ENCODE measurements at places on chromosomes 16 and 17.
A peak's percentile ranks its signal among the peaks of the same experiment; 100 is the strongest.

- no peak for DNase-seq
Observed at GRCh38 chr17:18949566-18949965, 2.4 kb upstream of the SLC5A10 start.

GRCh38 chr16:9330095-9330494 is 238.7 kb downstream of the HAPSTR1 start:
- DNase-seq = no peak

GRCh38 chr16:17177242-17177958 is 293.4 kb downstream of the XYLT1 start:
- DNase-seq = no peak

DNA sequence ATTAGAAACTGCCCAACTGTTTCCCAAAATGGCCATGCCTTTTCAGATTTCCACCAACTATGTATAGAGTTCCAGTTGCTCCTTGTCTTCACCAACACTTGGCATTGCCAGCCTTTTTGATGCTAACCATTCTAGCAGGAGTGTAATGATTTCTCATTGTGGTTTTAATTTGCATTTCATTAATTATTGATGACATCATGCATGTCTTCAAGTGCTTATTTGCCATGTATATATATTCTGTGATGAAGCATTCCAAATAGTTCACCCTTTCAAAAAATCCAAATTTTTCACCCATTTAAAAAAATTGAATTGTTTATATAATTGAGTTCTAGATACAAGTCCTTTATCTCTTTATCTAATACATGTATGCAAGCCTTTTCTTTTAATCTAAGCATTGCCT is 245.9 kb upstream of the TNRC6C start:
- no peak for DNase-seq

GRCh38 chr16:46718214-46718613 is 28.8 kb downstream of the ORC6 start:
- no peak for DNase-seq

- DNase-seq = no peak
Observed at GRCh38 chr17:83190601-83191387, 111.4 kb downstream of the METRNL start.

DNA sequence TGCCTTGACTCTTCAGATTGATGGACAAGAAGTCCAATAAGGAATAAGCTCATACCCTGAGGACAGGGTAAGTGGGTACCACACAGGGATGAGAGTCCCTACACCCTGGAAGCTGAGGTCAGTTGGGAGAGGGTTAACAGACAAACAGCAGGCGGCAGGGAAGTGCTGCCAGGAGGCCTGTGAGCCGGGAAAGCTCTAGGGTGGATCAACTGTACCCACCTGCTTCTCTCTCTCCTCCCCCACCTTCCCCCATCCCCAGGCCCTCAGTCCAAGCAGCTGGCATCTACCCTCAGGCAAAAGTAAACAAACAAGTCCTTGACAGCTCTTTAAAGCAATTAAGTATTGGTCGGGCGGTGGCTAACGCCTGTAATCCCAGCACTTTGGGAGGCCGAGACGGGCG is 20.7 kb upstream of the MYLK3 start:
- no peak for DNase-seq

DNA sequence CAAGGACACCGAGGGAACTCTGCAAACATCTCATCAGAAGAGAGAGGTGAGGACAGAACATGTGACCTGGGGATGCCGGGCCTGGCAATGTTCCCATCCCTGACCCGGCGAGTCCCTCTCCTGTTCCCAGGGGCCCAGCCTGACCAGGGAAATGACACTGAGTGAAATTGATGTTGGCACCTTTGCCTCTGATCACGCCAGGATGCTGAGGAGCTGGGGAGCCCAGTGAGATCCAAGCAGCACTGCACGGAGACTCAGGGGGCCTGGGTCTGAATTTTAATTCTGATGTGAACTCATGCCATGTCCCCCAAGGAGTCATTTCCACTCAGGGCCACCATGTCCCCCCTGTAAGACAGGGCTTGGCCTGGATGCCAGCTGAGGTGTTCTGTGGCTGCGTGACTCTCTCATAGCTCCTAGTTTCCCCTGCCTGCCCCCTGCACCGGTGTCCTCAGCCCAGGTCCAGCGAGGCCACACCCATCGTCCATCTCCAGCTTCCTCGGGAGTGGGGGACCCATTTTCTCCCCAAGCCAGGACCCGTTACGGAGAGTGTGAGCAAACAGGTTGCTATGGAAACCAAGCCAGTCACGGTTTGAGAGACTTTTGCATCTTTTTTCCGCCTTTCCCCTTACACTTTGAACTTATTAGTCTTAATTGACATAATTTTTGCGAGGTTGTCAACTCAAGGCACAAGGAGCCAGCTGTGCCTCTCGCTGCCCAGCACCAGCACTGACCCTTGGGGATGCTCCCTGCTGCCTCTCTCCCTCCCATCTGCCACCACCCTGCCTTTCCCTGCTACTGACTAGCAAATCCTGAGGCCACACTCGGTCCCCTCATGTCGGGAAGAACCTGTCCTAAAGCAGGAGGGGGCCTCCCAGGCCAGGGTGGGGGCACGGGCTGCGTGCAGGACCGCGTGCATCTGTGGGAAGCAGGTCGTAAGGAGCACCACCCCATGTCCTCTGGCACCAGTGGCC is 150.0 kb downstream of the SDK2 start:
- DNase-seq = no peak

GRCh38 chr17:55072898-55073297 is 104.3 kb downstream of the STXBP4 start:
- DNase-seq = no peak

DNA sequence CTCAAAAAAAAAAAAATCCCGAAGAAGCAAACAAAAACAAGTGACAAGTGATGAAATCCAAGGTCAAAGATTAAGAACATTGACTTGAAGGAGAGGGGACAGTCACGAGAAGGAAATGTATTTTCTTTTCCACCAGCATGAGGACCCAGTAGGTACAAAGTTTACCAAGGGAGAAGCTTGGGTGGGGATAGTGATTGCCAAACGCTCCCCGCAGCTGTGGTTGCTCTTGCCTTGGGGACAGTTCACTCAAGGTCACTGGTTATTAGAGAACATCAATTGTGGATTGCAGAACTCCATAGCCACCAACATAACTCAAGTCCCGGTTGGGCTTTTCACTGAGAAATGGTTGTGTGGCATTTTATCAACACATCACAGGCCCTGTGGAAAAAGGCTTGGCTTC is 27.0 kb downstream of the RSL1D1 start:
- no peak for DNase-seq

DNA sequence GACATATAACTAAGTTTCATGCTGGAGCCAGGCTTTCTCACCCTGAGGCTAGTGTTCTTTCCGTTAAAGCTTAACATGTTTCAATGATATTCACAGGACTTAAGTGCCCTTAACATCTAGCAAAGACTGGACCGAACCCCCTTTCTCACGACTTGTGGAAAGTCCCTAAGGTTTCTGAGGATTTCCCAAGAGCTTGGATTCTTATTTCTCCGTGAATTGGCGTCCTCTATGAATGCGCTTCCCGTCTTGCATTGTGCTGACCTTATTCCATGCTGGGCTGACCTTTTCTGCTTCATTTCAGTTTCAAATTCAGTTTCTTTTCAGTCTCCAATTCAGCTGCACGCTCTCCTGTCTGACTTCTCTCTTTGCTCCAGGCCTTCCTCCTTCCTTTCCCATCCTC is 206.4 kb downstream of the HS3ST3A1 start:
- DNase-seq = no peak

DNA sequence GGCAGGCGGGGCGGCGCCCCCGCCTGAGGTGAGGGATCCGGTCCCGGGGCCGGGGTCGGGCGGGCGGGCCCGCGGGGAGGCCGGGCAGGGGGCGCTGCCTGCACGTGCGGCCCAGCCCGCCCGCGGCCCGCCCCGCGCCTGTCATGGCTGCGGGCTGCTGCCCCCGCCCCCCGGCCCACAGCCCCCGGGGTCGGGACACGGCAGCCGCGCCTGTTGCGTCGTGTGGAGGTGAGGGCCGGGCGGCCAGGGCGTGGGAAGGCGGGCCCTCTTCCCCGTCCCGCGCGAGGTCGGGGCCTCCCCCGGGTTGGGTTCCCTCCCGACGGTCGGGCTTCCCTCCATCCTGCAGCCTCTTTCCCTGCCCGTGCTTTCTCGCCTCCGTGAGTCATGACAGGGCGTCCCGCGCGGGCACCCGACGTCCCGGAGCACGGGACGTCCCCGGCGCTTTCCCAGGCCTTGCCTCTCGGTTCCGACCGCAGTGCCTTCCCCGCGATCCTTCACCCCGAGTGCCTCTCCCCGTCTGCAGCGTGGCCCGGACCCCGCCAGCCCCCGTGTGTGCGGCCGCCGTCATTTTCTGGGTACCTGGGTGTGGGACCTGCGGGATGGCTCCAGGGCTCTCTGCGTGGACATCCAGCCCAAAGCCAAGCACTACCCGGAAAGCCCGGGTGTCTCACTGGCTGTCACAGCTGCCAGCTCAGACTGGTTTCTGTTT is 76.7 kb downstream of the CHD9 start:
- peak; percentile 67 for DNase-seq

GRCh38 chr17:30299000-30299399 is 7.3 kb upstream of the BLMH start:
- no peak for DNase-seq

- peak; percentile 66 for DNase-seq
Observed at GRCh38 chr17:38674749-38675615, at the start of gene EPOP. Gene EPOP (minus strand): TSS chr17:38674957. CDS start chr17:38674495, 462 bp downstream.

- DNase-seq = no peak
Observed at GRCh38 chr16:57645691-57646387, 17.4 kb downstream of the ADGRG1 start.

DNA sequence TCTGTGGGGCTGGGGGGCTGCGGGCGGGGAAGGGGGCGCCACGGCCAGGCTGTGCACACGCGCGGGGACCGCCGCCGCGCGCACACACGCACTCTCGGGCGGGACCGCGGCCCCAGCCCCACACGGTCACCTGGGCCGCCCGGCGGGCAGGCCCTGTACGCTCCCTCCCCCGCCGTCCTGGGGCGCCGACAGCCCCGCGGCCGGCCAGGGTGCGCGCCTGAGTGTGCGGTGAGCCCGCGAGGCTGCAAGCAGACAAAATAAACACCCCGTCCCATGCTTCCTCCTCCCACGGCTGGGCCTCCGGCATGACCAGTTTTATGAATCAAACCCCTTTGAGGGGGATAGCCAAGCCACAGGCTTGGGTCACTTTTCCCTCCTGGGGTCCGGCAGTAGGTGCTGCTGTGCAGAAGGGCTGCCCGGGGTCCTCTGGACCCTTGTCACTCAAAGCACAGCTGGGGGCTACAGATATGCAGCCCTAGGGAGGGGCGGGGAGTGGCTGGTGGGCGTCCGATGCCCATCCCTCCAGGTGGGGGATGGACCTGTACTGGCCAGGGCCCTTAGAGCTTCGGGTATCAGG is 441 bp downstream of the VASN start:
- no peak for DNase-seq

DNA sequence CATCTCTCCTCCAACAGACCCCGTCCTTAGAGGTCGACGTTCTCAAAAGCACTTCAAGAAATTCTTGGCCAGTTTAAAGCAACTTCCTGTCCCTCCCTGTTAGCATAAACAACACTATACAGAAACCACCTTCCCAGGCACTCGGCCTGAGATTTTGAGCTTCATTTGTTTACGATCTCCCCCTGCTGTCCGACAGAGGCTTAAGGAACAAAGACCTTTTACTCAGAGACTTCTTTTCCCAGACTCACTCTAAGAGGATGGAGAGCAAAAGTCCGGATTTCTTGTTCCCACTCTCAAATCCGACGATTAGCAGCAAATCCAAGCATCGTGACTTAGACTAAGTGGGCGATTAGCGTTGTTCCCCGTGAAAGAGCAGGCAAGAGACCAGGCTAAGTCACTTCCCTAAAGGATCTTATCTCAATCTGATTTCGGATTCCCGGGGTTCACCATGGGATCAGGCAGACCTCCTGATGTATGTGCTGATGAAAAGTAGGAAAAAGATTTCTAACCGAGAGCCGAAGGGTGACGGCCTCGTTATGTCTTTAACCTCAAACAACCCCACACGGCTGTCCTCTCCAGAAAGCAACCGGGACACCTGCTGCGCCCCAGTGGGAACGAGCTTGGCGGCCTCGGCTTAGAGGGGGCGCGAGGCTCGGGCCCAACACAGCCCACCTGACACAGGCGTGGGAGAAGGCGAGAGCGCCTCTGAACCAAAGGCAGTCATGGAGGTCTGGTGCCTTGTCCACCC is 598 bp downstream of the INPP5K start:
- peak; percentile 41 for DNase-seq

- no peak for DNase-seq
Observed at GRCh38 chr17:32904891-32905290, 23.1 kb upstream of the TMEM98 start.

DNA sequence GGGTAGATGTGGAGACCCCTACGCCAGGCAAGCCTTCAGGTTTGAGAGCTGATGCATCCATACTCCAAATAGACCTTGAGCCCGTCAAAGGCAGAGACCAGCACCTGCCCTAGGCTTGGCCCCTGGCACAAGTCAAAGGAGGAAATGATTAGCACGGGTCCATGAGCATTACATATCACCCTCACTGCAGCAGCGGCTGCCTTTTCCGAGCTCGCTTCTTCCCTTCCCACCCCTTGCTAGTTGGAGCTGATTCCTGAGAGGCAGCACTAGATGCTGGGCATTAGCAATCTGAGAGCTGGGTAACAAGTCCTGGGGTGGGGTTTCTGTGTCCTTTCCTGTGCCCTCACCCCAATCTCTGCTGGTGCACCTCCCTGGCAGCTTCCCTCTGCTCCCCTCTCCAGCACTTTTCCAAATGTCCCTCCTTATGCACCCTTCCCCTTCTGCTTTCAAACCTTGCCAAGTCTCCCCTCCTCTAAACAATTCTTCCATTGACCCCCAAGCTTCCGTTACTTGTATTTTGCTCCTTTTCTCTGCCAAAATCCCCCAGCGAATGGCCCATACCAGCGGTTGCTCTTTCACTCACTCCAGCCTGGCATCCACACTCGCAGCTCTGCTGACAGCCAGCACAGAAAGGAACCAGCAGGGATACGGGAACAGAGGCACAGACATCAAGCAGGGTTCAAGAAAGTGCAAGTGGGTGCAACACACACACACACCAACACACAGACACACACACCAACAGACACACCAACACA is 3.0 kb downstream of the CDRT4 start:
- DNase-seq = no peak

DNA sequence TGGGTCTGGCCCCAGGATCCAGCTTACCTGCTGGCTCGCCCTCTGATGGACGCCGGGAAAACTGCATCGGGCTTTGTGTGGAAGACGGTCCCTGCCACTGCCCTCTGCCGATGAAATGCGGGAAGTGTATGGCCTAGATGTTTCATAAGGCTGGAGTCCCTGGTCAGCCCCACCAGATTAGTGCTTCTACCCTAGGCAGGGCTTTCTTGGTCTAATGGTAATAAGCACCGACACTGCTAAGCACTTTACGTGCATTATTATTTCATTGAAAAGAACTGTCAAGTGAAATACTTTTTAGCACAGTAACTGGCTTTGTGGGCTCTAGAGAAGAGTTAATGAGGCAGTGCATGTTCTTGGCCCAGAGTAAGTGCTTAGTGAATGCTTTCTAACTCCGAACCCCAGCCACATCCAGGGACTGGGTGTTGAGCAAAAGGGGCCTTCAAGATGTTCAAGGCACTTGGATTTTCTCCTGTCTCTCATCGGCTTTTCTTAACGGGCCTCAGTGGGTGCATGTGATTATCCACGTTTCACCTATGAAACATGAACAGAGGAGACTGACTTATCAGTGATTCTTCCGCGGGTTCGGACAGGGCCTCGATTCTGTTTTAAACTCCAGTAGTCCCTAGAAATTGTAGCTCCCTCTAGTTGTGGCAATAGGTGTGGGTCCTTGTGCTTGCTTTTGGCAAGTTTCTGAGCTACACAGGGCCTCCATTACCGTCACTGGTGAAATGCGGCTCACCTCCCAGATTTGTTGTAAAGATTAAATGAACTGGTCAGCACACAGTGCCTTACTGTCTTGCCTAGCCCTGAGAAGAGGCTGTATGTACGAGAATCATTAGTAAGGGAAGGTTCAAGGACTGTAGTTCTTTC is 6.6 kb downstream of the TRAF4 start:
- peak; percentile 79 for DNase-seq

All from T-helper 1 cell (primary cell).